ENCODE measurements at places on chromosomes 11 and 22.

GRCh38 chr11:6402561-6402981 is 12.3 kb downstream of the SMPD1 start:
- peaks cover 11% of the 10 kb centered on the region for H3K4me1 ChIP-seq
- no peaks in the 10 kb centered on the region for H3K27me3 ChIP-seq
- DNase-seq = no peak
- H3K27ac ChIP-seq = no peak overlapping the region

GRCh38 chr11:124788521-124788920 is 11.7 kb downstream of the MSANTD2 start:
- no peak overlapping the region for H3K4me3 ChIP-seq
- DNase-seq = no peak
- no peak overlapping the region for H3K27ac ChIP-seq
- H3K4me1 ChIP-seq = peaks cover 10% of the 10 kb centered on the region
- H3K36me3 ChIP-seq = no peaks in the 10 kb centered on the region
- H3K27me3 ChIP-seq = no peaks in the 10 kb centered on the region

DNA sequence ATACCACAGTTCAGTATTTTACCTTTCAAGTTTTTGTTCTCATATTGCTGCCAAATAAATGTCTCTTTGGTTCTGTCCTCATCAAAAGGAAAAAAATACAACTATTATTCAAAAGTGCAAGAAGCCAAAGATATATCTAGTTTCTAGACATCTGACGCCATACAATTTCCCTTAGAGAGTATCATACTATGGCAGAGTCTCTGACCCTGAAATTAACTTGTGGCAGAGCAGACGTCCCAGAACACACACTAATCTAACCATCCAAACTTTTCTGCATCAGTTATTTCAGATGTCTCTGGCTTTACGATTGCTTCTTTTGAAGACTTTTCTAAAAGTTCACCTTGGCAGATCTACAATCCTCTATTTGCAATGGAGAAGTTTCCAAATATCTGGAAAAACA is 2.7 kb downstream of the OR51T1 start:
- no peaks in the 10 kb centered on the region for H3K27me3 ChIP-seq
- H3K4me1 ChIP-seq = no peaks in the 10 kb centered on the region
- H3K36me3 ChIP-seq = no peaks in the 10 kb centered on the region
- H3K27ac ChIP-seq = no peak overlapping the region
- no peak for DNase-seq
- no peak overlapping the region for H3K4me3 ChIP-seq

DNA sequence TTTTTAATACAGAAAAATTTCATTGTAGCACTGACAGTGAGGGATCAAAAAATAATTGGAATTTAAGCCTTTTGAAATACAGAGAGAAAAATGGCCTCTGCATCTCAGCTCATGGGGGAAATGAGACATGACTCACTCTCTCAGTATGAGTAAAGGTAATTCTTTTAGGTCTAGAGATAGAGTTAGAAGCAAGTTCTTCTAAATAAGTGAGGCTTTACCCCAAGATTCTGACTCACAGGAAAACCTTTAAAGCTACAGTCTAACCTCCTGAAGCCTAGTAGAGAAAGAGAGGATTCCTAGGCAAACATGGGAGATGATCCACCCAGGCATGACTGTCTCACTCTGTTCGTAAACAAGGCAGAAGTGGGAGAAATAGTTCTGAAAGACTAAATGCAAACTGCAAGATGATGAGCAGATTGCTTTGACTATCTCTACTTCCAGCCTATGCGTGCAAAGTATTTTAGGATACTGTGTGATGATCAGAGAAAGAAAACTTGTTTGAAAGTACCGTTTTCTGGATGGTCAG is 1003.3 kb upstream of the CCDC90B start:
- H3K27me3 ChIP-seq = no peaks in the 10 kb centered on the region
- no peak overlapping the region for H3K4me3 ChIP-seq
- H3K27ac ChIP-seq = no peak overlapping the region
- DNase-seq = peak; percentile 6
- no peaks in the 10 kb centered on the region for H3K4me1 ChIP-seq

DNA sequence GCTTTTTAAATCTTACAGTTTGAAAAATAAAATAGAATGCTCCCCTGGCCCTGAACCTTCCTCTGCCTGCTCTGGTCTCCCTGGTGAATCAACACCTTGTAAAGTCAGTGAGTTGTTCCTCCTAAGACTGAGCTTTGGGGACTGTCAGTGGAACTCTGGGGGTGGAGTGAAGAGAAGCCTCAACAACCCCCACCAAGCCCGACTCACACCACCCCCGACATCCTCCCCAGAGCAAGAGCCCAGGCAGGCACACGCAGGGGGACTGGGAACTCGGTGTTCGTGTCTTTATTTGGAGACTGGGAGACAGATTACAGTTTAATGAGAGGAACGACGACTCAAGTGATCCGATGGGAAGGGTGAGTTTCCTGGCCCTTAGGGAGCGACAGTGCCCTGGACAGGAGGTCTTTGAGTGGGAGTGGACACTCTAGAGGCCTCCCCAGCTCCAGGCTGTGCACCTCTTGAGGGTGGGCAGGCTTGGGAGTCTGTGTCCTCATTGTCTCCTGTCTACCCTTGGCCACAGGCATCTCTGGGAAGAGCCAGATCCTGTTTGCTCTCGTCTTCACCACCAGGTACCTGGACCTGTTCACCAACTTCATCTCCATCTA is 6.2 kb downstream of the KDELR3 start:
- H3K4me1 ChIP-seq = peaks cover 3% of the 10 kb centered on the region
- no peaks in the 10 kb centered on the region for H3K36me3 ChIP-seq
- H3K4me3 ChIP-seq = no peak overlapping the region
- DNase-seq = no peak
- no peaks in the 10 kb centered on the region for H3K27me3 ChIP-seq

- no peak overlapping the region for H3K27ac ChIP-seq
- H3K36me3 ChIP-seq = no peaks in the 10 kb centered on the region
- H3K4me3 ChIP-seq = no peak overlapping the region
- DNase-seq = no peak
These were observed 55.5 kb downstream of the PAK1 start for GRCh38 chr11:77418155-77418970.

DNA sequence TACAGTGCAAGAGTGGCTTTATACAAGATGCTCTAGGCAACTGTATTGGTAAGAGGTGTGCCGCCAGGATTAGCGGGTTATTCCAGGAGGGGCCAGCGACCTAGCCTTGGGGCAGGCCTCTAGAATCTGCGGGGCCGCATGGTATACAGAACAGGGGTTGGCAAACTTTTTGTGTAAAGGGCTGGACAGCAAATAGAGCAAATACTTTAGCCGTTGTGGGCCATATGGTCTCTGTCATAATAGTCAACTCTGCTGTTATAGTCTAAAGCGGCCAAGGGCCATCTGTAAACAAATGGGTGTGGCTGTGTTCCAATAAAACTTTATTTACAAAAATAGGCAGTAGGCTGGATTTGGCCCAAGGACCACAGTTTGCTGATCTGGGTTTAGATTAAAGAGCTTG is 32.6 kb downstream of the FBLN1 start:
- no peak overlapping the region for H3K4me3 ChIP-seq
- H3K36me3 ChIP-seq = peaks cover 22% of the 10 kb centered on the region
- no peak for DNase-seq
- H3K27me3 ChIP-seq = no peaks in the 10 kb centered on the region
- peak overlapping the region; percentile 5 for H3K27ac ChIP-seq
- peaks cover 43% of the 10 kb centered on the region for H3K4me1 ChIP-seq

GRCh38 chr22:32617271-32617670 is 142.7 kb downstream of the FBXO7 start:
- H3K4me1 ChIP-seq = no peaks in the 10 kb centered on the region
- no peaks in the 10 kb centered on the region for H3K36me3 ChIP-seq
- H3K27ac ChIP-seq = no peak overlapping the region
- no peak for DNase-seq
- no peak overlapping the region for H3K4me3 ChIP-seq

- no peaks in the 10 kb centered on the region for H3K36me3 ChIP-seq
- no peak overlapping the region for H3K4me3 ChIP-seq
- DNase-seq = no peak
- peak overlapping the region; percentile 38 for H3K27ac ChIP-seq
- H3K27me3 ChIP-seq = no peaks in the 10 kb centered on the region
- H3K4me1 ChIP-seq = peaks cover 100% of the 10 kb centered on the region
These were observed 264.0 kb upstream of the CCDC90B start for GRCh38 chr11:83549984-83550667.

DNA sequence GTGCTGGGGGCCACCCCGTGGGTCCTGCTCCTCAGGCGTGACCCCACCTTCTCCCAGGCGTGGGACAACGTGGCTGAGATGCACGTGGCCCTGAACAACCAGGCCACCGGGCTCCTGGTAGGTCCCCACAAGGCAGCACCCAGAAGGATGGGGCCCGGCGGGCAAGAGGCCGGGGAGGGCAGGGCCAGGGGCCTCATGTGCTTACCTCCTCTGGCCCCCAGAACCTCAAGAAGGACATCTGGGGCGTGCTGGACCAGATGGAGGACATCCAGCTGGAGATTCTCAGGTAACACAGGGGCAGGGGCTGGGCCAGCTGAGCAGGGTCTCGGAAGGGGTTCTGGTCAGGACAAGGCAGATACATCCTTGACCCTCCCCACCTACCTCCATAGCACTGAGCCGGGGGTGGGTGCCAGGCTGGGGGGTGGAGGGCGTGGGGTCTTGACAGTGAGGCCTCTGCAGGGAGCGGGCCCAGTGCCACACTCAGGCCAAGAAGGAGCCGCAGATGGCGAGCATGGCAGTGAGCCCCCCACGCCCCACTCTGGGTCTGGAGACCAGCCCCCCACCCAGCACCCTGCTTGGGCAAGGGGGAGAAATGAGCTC is 186.3 kb downstream of the IGLL1 start:
- H3K27me3 ChIP-seq = no peaks in the 10 kb centered on the region
- H3K4me1 ChIP-seq = no peaks in the 10 kb centered on the region
- no peak overlapping the region for H3K27ac ChIP-seq
- H3K36me3 ChIP-seq = no peaks in the 10 kb centered on the region
- no peak for DNase-seq

Measured in A673 (cell line).